ENCODE measurements at places on chromosomes 5 and 9.

DNA sequence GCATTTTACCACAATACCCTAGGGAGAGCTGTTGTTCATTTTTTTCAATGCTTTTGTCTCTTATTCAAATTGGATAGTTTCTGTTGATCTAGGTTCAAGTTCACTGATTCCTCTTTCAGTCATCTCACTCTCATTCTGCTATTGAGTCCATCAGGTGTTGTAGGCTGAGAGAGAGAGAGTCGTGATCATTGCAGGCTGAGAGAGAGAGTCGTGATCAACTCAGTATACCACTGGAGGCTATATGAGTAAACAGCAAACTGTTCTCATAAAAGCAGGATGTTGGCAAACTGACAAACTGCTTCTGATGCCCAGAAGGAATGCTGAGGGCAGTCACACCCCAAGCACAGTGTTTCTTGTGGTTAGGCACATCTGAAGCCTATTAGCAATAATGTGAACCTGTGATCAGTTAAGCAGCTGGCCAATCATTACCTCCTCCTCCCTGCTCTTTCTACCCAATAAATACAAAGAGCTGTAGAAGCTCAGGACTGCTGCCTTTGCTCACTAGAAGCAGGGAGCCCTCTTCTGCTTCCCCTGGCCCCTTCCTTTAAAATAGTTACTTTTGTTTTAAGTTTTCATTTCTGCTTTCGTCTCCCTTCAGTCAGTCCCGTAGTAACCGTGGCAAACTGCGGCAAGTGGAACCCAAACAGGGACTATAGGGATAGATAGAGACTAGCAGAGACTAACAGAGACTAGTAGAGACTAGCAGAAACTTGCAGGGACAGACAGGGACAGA lies 476.1 kb upstream of the ACO1 start:
- DNase-seq: no peak

DNA sequence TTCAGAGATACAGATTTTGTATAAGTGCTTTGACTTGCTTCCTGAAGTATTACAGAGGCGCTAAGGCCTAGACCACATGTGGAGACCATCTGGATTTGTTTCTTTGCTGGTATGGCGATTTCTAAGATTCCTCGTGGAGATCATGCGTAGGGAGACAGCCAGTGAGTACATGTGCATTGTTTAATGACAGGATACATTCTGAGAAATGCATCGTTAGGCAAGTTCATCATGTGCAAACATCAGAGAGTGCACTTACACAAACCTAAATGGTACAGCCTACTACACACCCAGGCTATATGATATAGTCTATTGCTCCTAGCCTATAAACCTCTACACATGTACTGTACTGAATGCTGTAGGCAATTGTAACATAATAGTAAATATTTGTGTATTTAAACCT lies 16.5 kb upstream of the CEP120 start:
- no peak for DNase-seq

DNA sequence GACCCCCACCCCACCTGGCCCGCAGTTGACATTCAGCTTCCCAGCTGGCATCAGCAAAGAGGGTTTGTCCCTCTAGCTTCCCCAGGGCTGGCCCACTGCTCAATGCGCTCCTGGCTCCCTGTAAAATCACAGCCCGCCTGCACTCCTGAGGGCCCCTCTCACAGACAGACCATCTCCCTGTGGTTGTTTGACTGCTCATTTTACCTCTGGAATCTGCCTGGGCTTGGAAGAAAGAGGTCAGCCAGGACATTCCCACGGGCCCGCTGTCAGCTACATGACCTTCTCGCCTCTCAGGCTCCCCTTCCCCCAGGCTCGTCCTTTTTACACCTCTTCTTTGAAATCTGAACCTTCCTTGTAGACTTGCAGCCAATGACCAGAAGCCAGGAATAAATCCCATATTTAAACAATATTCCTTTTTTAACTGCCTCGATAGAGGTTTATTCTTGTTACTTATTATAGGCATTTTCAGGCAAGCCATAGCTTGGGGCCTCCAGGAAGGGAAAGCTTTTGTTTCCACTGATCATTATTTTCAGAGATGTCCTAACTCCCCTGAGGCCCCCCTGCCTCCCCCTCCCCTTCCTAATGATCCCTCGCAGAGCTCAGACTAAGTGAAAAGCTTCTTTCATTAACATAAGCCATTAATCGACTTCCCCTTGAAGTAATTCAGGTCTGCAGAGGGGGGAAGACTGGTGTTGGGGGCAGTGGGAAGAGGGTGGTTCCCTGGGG lies 76.3 kb upstream of the IQGAP2 start:
- no peak for DNase-seq

GRCh38 chr5:57538341-57538955 lies 55.8 kb upstream of the ACTBL2 start:
- DNase-seq: no peak

- DNase-seq: no peak
These were observed 4.7 kb upstream of the CCL28 start for GRCh38 chr5:43416803-43417394.

DNA sequence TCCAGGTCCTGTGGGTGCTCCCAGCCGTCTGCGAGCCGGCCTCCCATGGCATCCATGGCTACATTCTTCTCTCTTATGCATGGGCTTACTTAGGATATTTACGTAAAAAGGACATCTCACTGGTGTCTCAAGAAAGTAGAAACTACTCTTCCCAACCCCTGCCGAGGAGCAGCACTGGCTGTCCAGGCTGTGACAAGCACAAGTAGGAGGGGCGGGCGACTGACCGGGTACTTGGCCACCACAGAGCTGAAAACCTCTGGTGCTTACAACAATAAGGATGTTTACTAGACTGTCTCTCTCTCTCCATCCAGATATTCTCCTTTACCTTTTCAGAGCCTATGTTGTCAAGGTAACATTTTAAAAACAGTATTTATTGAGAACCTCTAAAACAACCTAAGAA lies 56.3 kb upstream of the TBC1D9B start:
- DNase-seq: no peak

DNA sequence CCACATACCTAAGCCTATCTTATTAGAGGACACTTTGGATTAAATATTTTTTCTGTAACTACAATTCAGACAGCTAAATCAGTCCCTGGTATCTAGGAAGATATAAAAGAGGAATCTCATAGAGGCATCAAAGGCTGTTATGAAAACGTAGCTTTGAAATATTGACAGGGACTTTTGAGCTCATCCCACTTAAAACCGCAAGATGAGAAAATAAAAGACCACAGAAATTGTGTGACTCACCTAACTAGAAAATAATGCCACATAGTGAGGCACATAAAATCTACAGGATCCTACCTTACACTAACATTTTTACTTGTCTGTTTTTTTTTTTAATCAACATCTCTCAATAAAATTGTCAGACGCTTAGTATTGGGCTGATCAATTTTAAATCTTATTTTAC lies 686.5 kb upstream of the COX7C start:
- DNase-seq: no peak

DNA sequence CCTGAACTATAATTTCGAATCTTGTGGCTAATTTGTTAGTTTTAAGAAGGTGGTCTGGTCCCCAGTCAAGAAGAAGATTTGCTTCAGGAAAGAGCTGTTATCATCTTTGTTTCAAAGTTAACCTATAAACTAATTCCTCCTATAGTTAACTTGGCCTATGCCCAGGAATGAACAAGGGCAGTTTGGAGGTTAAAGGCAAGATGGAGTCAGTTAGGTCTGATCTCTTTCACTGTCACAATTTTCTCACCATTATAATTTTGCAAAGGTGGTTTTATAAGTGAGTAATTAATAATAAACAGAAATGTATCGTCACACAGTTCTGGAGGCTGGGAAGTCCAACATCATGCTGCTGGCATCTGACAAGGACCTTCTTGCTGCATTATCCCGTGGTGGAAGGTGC lies 238.6 kb downstream of the PIK3R1 start:
- no peak for DNase-seq

- DNase-seq: no peak
These were observed 51.1 kb upstream of the TBC1D2 start for GRCh38 chr9:98306384-98307145.

DNA sequence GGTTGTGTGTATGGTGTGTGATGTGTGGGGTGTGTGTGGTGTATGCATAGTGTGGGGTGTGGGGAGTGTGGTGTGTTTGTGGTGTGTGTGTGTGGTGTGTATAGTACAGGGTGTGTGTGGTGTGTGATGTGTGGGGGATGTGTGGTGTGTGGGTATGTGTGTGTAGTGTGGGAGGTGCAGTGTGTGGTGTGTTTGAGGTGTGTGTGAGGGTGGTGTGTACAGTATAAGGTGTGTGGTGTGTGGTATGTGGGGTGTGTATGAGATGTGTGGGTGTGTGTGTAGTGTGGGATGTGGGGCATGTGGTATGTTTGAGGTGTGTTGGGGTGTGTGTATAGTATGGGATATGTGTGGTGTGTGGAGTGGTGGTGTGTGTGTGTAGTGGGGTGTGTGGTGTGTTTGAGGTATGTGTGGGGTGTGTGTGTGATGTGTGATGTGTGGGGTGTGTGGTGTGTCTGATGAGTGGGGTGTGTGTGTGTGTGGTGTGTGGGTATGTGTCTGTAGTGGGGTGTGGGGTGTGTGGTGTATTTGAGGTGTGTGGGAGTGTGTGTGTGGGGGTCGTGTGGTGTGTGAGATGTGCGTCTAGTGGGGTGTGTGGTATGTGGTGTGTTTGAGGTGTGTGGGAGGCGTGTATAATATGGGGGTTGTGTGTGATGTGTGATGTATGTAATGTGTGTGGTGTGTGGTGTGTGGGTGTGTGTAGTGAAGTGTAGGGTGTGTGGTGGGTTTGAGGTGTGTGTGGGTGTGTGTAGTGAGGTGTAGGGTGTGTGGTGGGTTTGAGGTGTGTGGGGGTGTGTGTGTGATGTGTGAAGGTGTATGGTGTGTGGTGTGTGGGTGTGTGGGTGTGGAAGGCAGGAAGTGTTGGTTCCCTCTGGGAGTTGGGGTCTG lies 8.6 kb downstream of the ECSCR start:
- DNase-seq: no peak

DNA sequence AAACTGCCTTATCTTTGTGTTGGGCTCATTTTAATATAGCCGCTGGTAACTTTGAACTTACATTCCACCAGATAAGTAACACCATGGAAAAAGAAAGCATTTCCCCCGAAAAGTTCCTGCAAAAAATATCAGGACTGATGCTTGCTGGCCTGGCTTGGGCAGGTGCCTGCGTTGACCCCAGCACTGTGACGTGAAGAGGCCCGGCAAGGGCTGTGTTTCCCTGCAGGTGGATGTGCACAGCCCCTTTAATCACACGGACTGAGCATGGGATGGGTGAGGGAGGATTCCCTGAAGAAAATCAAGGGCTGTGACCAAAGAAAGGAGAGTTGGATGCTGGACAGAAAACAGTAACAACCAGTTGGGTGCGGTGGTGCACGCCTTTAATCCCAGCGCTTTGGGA lies 138.2 kb downstream of the NSG2 start:
- DNase-seq: no peak

DNA sequence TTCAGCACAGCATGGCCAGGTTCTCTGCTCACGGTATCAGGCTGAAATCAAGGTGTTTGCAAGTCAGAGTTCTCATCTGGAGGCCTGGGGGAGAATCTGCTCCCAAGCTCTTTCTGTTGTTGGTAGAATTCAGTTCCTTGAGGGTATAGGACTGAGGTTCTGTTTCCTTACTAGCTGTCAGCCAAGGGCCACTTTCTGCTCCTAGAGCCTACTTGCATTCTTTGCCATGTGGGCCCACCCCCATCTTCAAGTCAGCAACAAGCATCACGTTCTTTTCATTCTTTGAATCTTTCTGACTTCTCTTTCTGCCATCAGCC lies 7.4 kb upstream of the CDC42SE2 start:
- DNase-seq: no peak

DNA sequence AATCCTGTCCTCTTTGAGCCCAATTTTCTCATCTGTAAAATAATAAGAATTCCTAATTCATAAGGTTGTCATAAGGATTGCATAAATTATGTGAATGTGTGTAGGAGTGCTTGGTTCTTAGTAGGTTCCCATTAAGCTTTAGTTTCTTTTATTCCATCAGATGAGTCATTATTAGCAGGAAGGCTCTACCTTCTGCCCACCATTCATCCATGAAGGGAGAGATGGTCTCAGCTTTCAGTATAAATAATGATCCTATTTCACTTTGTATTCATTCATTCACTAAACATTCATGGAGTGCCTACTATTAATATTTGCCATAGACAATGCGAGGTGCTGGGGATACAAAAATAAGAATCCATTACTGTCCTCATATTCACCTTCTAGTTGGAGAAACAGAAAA lies 3.0 kb downstream of the CMYA5 start:
- no peak for DNase-seq

DNA sequence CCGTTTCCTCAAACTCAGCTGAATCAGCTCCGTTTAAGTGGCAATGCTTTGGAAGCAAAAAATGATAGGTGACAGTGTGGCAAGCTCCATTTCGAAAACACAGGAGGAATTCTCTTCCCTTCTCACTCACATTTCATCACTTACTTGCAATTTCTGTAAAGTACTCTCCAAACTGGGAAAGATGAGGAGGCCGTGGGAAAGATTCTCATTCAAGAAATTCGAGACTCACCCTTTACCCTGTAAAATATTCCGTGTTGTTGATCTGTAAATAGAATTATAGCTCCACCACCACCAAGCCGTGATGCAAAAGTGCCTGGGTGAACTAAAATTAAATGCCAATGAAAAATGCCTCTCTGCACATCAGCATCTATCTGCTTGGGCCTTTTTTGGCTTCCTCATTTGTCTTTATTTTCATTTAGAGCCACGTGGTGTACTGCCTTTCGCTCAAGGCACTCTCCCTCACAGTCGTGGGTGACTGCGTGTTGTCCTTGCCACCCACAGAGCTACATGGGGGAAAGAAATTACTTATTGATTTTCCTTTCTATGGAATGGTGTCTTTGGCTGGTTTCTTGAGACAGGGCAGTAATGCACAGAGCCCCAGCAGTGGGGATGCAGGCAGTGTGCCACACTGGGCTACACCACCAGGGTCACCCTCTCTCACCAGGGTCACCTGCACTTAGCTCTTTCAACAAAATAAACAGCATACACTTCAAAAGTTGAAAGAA lies 289.3 kb upstream of the TAS2R1 start:
- no peak for DNase-seq

DNA sequence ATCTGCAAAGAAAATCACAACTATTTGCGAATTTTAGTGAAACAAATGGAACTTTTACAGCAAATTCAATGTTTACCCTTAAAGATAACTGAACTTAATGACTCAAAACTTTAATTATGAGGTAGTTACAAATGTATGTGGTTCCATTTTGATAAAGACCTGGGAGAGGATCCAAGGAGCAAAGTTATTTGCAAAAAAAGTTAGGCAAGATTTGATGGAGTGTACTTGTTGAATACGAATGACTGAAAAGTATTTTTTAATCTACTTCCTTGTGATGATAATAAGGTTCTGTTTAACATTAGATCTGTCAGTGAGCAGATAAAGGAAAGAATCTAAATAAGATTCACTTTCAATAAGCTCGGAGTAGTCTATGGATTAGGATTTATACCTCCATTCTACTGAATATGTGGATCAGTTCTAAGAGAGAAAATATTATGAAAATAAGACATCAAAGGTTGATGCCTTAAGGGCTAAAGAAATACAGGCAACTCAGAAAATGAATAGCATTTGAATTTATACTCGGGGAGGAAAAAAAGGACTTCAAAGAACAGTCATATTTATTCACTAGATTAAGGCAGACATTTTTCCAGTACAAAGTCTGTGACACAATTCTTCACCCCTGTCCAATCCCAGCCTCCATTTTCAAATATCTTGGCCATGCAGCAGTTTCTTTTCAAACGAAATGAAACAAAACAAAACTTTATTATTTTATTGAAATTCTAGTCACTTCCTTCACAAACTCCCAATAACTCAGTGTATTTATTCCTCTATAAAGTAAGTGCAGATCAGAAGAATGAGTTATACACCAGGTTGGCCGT lies 199.8 kb downstream of the PDE4D start:
- no peak for DNase-seq

- DNase-seq: peak; percentile 30
These were observed 84.4 kb downstream of the CNTLN start for GRCh38 chr9:17219261-17219660.

GRCh38 chr5:141815051-141815795 lies 63.0 kb downstream of the PCDH1 start:
- DNase-seq: no peak

All from hematopoietic multipotent progenitor cell treated with erythropoietin and hydrocortisone succinate and interleukin-3 and kit ligand, for 4 days (in vitro differentiated cells).